Activated naive CD4-positive, alpha-beta T cell treated with anti-CD3 and anti-CD28 coated beads, Interleukin-2, amount 50 U/mL, for 16 hours (primary cell): ENCODE measurements at places on chromosomes 2 and 18.

DNA sequence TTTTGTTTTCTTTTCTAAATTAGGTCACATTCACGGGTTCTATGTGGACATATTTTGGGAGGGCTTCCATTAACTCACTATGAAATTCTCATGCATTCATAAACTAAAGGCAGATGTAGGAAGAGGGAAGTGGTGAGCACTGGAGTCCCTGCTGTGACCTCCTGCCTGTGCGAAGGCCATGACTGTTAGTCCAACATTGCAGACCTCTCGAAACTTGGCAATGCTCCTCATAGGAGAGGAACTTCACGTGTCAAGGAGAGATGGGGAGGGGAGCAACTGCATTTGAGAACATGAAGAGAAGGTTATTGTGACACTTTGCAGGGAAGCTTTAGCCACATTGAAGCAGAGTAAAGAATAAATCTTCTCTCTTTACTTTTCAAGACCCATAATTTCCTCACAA is 126.4 kb upstream of the HNMT start:
- DNase-seq, result no peak

DNA sequence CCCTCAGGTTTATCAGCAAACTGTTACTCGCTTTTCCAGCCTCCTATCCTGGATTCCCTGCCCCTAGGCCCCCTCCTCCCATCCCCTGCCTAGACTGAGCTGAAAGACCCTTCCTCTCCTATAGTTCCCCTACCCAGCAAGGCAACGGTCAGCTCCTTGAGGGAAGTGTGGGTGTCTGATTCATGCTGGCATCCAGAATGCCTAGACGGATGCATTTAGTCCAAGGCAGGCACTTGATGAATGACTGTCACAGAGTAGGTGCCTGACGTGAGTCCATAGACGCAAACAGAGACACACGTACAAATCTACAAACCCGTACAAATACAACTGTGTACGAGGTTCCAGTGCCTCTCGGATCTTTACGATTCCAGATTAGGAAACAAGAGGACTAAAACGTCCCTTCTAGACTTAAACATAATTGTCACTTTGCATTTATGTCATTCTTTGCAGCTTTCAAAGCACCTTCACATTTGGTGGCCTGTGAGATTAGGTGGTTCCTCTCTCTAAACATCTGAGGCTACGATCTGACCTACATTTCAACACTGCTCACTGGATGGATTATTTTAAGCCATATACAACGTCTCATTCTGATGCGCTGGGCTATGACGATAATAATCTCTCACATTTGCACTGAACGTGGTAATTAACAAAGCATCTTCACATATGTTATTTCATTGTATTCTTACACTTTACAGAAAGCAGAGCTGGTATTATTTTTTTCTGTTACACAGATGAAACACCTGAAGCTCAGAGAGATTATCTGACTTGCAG is 36.7 kb downstream of the DNMT3A start:
- DNase-seq, result no peak

DNA sequence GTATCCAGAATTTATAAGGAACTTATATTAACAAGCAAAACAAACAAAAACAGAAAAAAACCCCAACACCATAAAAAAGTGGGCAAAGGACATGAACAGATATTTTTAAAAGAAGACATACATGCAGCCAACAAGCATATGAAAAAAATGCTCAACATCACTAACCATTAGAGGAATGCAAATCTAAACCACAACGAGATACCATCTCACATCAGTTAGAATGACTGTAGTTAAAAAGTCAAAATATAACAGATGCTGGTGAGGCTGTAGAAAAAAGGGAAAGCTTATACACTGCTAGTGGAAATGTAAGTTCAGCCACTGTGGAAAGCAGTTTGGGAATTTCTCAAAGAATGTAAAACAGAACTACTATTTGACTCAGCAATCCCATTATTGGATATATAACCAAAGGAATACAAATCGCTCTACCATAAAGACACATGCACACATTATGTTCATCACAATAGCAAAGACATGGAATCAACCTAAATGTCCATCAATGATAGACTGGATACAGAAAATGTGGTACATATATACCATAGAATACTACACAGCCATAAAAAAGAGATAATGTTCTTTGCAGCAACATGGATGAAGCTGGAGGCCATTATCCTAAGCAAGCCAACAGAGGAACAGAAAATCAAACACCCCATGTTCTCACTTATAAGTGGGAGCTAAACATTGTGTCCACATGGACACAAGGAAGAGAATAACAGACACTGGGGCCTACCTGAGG is 25.3 kb downstream of the PREPL start:
- no peak for DNase-seq

DNA sequence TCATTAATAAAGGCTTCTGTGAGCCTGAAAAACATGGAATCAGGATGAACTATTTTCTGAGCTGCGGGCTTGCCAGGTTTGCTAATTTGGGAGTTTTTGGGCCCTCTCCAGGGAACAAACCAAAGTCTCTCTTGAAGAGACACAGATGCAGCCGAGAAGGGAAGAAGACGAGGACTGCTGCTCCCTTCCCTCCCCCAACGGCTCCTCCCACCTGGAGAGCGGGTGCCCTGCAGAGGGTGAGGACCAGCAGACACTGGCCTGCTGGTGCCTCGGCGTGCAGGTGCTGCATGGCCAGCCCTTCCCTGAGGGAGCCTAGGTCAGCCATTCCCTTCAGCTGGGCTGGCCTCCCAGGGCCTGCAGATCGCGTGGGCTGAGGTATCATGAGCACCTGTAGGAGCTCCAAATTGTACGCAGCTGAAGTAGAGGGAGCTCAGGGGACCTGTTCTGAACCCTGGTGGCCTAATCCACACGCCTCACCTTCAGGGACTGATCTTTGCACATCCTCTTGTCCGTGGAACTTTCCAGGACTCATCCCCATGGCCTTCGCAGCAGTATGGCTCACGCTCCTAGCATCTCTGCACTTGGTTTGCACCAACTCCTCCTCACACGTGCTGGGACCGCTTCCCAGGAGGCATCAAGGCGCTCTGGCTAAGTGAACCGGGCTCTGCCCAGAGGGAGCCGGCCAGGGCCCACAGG is 19.5 kb downstream of the EMX1 start:
- DNase-seq, result no peak
